ENCODE measurements at places on chromosomes 2 and 18.

DNA sequence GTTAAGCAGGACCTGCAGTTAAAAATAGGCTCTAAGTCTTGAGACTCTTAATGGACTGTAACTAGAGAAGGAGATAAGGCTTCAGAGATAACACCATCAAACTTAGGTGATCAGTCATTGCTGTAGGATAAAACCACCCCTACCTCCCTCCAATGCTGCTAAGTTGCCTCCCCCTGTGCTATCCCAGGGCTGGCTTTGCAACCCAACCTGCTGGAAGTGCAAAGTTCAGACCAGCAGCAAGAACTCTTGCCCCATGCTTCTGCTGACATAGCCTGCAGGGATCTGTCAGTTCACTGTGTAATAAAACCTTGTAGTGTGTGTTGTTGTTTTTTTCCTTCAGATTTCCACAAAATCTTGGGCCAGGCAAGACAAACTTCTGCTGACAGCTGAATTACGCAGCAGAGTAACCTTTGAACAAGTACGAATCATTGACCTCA is 57.4 kb upstream of the EPB41L3 start:
- DNase-seq = no peak

- no peak for DNase-seq
These were observed 97.2 kb downstream of the PIK3C3 start for GRCh38 chr18:42052122-42052708.

DNA sequence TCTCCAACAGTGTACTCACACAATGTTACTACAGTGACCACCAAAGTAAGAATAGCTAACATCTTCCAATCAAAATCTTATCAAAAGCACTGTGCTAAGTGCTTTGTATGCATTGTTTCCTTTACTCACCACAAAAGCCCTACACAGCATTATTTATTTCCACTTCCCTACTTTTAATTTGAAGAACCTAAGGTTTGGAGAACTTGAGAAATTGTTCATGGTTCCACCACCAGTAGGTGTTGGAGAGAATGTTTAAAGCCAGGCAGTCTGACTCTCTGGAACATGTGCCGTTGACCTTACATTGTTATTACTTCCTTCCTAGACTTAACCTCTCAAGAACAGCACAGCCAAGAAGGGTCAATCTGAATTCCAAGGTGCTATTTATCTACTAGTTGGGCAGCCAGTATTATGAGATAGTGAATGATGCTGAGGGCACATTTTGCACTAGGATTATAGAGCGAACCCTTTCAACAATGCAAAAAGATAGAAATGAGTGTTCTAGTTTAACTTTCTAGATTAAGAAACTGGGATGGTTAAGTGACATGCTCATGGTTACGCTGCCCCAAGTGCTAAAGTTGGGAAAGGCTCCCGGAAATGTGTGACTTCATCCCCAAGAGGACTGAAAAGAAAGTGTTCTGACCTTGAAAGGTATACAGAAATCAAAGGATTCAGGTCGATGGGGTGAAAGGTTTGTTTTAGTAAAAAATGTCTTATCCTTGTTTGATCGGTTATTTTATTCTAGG is 55.2 kb upstream of the FAM136A start:
- DNase-seq = no peak

DNA sequence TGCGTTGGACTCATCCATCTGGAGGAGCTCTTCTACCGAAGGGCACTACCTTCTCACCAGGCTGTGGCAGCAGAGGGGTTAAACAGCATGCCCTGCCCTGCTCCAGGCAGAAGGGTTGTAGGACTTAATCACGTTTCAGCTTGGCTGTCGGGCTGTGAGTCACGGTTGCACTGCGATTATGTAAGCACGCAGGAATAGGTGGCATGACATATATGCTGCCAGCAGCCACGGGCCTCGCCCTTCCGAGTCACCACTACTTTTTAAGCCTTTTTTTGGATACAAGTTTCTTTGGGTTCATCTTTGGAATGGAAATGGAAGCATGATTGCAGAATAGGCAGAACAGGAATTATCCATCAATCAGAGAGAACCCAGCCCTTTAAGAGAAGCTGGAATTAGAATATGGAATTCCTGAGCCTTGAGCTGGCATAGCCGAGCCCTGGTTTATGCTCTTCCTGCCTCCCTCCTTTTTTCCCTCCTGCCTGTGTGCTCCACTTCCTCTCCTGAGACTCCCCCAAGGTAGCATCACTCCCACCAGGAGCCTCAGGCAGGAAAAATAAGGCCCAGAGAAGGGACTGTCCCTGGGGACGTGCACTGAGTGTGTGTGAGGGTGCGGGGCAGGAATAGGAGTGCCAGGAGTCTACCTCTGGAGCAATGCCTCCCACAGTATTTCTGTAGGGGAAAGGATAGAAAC is 86.8 kb downstream of the SEMA4F start:
- no peak for DNase-seq

GRCh38 chr2:24539258-24539657 is 48.2 kb downstream of the NCOA1 start:
- no peak for DNase-seq

- no peak for DNase-seq
These were observed 1671.1 kb upstream of the NXPH2 start for GRCh38 chr2:140451324-140451723.

- DNase-seq = no peak
These were observed 67.8 kb upstream of the SALL3 start for GRCh38 chr18:78911751-78912283.

DNA sequence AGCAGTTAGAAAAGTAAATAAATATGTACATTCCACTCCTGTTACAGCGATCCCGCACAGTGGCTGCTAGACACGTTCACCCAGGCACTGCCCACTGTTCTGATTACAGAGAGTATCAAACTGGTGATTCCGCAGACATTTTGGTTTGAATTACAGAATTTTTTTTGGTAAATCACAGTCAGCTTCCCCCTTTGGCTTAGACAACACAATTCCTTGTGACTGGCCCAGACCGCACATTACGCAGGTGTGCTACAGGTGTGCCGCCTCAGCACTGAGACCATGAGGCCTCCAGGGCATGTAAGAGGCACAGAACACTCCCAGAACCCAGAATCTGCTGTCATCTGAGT is 112.3 kb downstream of the PXDN start:
- DNase-seq = no peak

- DNase-seq = no peak
These were observed 55.8 kb downstream of the TSN start for GRCh38 chr2:121810959-121811853.

DNA sequence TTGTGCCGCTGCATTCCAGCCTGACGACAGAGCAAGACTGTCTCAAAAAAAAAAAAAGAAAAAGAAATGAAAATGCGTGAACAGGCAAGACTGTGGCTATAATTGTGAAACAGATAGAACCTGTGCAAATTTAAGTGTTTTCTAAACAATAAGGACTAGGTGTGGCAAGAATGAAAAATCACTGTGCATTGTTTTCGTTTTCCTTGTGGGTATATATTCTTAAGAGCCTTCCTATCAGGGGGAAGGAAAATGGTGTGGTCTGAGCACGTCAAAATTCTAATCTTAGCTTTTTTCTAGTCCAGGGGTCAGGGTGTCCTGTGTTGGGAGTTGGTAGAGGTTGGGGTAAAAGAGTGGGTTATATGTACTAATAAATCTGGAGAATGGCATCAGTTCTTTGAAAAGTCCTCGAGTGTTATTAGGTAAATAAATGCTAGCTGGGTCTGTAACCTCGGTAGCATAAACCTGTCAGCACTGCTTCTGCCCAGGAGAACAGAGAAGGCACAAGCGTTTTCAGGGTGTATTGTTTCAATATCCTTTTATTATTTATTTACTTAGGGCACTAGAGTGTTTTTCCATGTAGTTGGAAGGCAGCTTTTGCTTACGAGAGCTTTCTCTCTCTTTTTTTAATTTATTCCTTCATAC is 11.6 kb downstream of the ATP6V1C2 start:
- DNase-seq = no peak

- DNase-seq = no peak
These were observed 23.8 kb downstream of the SERTAD2 start for GRCh38 chr2:64629875-64630274.

- no peak for DNase-seq
These were observed 55.8 kb downstream of the KCNE4 start for GRCh38 chr2:223107825-223108224.

DNA sequence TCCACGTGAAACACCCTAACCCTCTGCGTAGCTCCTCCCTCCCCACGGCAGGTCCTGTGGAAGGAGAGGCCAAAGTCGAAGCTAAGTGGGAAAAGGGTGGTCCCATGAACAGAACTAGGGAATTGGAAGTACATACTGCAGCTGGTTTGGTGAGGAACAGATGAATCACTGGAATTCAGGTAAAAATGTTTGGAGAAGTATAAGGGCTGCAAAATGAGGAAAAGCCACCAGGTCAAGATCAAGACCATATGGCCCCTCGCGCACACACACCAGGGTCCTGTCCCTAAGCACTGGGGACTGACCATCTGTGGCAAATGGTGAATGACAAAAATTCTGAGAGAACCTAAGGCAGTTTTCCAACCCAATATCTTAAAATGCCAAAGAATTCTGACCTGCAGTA is 3.1 kb downstream of the PARD6G start:
- no peak for DNase-seq

- no peak for DNase-seq
These were observed 533.1 kb downstream of the RNF144A start for GRCh38 chr2:7450188-7450832.

- DNase-seq = no peak
These were observed 152.6 kb upstream of the FSHR start for GRCh38 chr2:49306925-49307324.

DNA sequence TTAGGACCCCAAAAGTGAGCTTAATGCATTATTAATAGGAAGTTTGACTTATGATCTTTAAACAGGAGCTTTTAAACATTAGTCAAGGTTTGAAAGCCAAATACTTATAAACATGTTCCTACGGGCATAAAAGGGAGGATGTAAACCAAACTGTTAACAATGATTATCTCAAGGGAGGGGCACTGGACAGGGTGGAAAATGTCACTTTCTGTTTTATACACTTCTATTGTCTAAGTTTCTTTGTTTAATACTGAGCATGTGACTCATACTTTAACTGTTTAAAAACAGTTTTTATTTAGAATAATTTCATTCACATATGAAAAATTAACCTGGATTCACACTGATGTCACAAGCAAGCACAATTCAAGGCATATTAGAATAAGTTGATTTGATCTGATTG is 18.3 kb upstream of the ITGA6 start:
- no peak for DNase-seq

DNA sequence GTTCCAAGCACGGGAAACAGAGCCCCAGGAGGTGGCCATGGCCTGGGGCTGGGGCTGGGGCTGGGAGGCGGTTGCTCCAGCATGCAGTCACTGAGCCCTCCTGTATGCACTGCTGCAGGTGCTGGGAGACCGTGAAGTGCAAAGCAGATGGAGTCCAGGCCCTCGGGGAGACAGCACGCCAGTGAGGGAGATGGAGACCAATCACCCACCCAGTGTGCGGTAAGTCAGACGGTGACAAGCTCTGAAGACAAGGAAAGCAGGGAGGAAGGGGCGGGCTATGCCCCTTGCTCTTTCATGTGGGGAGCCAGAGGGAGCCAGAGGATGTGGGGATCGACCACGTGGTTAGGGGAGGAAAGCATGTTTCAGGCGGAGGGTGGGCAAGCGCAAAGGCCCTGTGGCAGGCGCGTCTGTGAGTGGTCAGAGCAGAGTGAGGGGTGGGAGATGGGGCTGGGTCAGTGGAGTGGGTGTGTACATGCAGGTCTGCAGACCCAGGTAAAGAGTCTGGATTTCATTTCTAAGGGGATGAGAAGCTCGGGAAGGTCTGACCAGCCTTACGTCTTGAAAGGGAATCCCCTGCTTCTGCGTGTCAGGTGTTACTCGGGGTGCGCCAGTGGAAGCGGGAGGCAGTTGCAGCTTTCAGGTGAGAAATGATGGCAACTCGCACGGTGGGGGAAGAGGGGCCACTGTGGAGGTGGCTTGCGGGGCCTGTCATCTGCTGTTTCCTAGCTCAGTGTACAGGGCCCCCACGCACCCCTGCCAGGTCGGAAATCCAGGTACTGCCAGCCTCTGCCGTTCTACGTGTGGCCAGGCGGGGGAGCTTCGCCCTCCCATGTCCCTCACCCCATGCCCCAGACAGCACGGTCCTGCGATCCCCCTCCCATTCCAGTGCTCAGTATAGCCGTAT is 19.4 kb downstream of the RRM2 start:
- no peak for DNase-seq

- no peak for DNase-seq
These were observed 722 bp downstream of the APOB start for GRCh38 chr2:21042958-21043743.

DNA sequence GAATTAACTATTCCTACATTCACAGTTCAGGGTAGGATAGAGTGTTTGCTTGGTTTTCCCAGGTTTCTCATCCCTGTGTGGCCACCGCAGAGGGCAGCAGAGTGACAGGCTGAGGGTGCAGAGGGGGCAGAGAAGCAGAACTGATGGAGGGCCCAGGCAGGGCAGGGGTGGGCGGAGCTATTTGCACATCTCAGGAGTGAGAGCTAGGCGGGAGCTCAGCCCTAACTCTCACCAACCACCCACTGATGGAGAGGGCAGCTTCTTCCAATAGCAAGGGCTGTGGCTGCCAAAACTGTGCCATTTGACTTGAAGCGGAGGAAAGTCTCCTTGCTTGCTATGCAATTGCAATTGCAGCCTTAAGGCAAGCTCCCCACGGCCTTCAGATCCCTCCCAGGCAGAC is 12.0 kb upstream of the DARS1 start:
- DNase-seq = no peak

DNA sequence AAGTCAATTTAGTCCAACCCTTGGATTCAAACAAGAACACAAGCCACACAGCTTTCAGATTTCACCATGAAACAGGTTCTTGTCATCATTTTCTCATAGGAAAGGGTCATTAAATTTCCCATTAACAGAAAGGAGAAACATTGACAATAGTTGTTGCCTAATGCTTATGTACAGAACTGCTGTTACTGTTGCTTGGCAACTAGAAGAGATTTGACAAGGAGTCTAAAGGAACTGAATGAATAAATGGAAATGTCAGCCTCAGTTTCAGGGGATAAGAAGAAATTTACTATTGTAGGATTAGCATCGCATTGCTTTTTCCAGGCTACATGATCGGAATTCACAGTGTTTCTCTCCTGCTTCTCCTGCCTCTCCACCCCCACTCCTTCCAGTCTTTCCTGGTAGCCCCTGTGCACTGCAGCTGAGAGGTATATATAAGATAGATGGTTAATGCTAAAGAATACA is 90.3 kb downstream of the SPATS2L start:
- DNase-seq = no peak

- no peak for DNase-seq
These were observed 340.6 kb downstream of the NYAP2 start for GRCh38 chr2:225740086-225740485.

DNA sequence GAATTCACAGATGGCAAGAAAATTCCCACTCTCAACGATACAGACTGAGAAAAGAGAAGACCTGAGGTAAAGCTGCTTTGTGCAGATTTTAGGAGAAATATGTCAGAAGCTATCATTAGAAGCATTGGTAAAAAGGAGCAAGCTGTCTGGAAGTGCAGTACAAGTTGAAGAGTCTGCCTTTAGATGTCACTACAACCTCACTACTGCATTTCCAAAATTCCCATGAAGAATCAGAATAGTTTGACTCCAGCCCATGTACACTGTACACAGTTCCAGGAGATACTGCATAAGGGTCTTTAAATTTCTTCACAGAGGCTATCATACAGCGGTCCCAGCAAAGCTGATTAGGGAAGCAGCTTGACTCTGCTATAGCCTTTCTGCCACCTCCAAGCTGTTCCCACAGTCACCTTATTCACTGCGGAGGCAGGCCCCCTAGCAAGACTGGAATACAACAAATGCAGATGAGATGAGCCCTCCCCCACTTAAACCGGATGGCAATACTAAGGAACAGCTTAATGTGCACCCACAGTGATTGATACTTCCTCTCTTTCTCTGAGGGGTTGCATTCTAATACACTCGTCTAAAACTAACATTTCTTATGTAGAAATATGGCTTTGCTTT is 527.4 kb downstream of the TMEM182 start:
- no peak for DNase-seq

Data from activated CD8-positive, alpha-beta memory T cell treated with anti-CD3 and anti-CD28 coated beads for 1 hour (primary cell).